ENCODE measurements at places on chromosomes 3 and 15. TPM values are rescaled to one million over a fixed set of nuclear protein-coding genes. Genes with fewer than 3 reads are reported as not detected.

DNA sequence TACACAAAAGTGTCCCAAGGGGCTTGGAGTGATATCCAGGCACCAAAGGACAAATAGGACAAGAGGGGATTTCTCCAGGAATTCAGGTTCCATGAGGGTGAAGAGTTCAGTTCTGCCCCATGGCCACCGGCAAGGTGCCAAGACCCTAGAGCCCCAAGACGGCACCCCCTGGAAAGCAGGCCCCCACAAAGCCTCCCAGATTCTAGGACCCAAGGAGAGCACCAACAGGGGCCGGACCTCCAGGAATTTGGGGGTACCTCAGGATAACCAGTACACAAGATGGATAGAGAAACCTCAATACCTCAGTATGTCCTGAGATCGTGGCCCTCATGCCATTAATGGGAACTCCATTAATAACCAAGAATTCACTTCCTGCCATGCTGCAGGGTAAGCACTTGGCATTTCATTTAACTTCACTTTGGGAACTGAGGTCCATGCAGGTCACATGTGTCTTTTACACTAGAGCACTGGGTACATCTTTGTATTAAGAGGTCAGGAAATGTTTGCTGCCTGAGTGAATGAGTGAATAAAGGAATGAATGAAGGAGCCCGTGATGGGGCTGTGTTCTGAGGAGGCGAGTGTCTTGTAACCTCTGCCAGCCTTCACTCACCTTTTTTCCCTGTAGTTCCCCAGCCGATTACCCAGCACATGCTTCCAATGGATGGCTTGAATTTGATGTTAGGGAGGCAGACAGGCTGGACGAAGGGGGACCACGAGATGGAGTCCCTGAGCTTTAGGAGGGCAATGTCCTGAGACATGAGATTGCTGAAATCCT is 15.5 kb upstream of the PRSS50 start:
- DNase-seq: no peak

- DNase-seq: no peak
Observed at GRCh38 chr15:36617529-36618196, 38.2 kb downstream of the CDIN1 start.

DNA sequence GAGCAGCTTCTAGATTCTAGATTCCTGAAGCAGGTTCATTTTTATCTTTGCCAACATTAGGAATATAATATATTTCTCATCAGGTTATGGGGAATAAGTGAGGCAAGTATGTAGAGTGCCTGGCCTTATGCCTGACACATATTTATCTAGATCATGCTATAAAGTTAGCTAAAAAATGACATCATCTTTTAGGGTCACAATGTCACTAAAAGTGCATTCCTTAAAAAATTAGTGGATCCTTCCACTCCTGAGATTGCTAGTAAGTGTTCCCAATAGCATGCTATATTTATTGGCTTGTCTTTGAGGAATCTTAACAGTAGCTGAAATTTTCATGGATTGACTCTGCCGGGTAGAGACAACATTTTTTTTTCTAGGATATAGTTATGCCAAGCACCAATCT is 305.9 kb upstream of the TMCO5A start:
- DNase-seq: no peak

GRCh38 chr3:23805633-23806533 is at the start of gene UBE2E1:
Gene UBE2E1, plus strand, starts transcription at chr3:23805955. Its CDS starts 1,315 bp downstream, at chr3:23807270.
- DNase-seq: peak; percentile 53

- no peak for DNase-seq
Observed at GRCh38 chr15:83443076-83443847, 3.9 kb upstream of the SH3GL3 start.

Gene GOLGA8H
- total RNA-seq: not detected

Gene WDR76
- 71.1 TPM for total RNA-seq

GRCh38 chr15:76342058-76342381 is 5.4 kb downstream of the ISL2 start:
- DNase-seq: no peak

Gene GOLGB1
- total RNA-seq: 23.2 TPM

Gene CCR4
- 110 TPM for total RNA-seq

GRCh38 chr3:157075693-157076420 is 84.1 kb downstream of the CCNL1 start:
- DNase-seq: no peak
